ENCODE measurements at places on chromosomes 7 and 10.

DNA sequence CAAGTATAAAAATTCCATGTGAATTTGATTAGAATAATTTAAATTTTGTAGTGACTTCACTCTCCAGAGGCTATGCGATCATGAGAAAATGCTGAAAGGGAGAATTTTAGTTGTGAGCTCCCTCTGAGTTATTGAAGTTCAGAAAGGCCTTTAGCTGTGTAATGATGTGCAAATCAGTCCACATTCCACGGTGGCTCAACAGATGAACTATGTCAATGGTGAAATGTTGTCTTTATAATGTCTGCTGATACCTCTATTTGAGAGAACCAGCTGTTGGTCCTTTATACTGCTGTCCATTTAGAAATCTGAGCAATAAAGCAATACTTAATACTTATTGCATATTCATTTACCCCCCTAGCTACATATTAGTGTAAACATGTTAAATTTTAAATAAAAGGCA lies 7.1 kb upstream of the ITGB8 start:
- DNase-seq = no peak

GRCh38 chr10:89625041-89625765 lies 19.8 kb downstream of the PANK1 start:
- DNase-seq = peak; percentile 12

GRCh38 chr7:113367041-113367586 lies 248.8 kb upstream of the SMIM30 start:
- no peak for DNase-seq

- no peak for DNase-seq
Observed at GRCh38 chr10:34587680-34588019, 227.4 kb downstream of the PARD3 start.

DNA sequence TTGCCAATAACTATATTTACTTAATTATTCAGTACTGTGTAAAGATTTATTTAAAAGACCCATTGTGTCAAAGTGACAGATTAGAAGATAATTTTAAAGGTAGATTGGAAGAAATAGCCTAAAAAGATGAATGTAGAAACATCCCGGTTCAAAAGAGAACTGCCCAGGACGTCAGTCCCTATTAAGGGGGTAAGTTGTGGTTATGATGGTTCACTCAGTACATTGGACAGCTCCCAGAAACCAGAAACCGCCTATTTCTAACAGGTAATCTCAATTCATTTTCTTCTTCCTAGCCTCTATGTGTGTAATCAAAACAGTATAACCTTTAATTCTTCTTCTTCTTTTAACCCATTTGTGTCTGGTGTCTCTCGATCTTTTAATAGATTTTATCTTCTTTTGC lies 1.5 kb upstream of the FERD3L start:
- DNase-seq = no peak

DNA sequence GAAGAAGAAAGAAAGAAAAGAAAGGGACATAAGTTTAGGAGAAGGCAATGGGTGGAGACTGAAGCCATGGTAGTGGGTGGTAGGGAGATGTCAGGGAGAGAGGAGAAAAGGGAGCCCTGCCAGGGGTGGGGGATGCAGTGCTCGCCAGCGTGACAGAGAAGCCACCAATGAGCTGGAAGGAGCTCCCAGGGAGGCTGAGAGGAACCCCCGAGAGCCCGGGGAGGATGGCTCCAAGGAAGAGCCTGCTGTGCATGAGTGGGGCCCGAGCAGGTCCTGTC lies 141.2 kb upstream of the SHH start:
- DNase-seq = no peak

- no peak for DNase-seq
Observed at GRCh38 chr10:97159646-97160305, 26.0 kb downstream of the SLIT1 start.

Measured in AG08396 (cell line).